ENCODE measurements at places on chromosomes 13 and 19. TPM values are rescaled to one million over a fixed set of nuclear protein-coding genes. Genes with fewer than 3 reads are reported as not detected.

DNA sequence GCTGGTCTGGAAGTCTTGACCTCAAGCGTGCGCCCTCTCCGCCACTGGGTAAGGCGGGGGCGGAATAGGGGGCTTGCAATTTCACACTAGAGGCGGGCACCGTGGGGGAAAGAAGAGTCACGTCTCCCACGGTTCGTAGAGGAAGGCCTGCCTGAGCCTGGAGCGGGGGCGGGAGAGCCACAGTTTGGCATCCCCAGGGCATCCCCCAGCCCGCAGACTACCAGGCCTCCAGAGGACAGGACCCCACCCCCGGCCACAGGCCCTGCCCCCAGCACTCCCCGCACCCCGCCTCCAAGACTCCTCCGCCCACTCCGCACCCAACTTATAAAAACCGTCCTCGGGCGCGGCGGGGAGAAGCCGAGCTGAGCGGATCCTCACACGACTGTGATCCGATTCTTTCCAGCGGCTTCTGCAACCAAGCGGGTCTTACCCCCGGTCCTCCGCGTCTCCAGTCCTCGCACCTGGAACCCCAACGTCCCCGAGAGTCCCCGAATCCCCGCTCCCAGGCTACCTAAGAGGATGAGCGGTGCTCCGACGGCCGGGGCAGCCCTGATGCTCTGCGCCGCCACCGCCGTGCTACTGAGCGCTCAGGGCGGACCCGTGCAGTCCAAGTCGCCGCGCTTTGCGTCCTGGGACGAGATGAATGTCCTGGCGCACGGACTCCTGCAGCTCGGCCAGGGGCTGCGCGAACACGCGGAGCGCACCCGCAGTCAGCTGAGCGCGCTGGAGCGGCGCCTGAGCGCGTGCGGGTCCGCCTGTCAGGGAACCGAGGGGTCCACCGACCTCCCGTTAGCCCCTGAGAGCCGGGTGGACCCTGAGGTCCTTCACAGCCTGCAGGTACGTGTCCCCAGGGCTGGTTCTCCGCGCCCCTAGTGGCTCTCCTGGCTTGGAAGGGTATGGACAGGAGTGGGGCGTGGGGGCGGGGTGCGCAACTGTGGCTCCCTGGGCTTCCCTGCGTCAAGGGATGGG is at the start of gene ANGPTL4:
Gene ANGPTL4 (plus strand): TSS at position 353 of the 969 bp plus-strand sequence. CDS start 167 bp downstream, at position 520.
- peaks cover 24% of the 10 kb centered on the region for H3K4me1 ChIP-seq
- DNase-seq: peak; percentile 60

GRCh38 chr19:3665681-3666544 is 34.4 kb downstream of the PIP5K1C start:
- peaks cover 14% of the 10 kb centered on the region for H3K36me3 ChIP-seq
- peak overlapping the region; percentile 80 for H3K27ac ChIP-seq
- H3K4me3 ChIP-seq: peak overlapping the region; percentile 83
- peak; percentile 76 for DNase-seq
- H3K4me1 ChIP-seq: peaks cover 2% of the 10 kb centered on the region
- peaks cover 12% of the 10 kb centered on the region for H3K27me3 ChIP-seq

B3GNT3 gene
- total RNA-seq: 0.77 TPM

DNA sequence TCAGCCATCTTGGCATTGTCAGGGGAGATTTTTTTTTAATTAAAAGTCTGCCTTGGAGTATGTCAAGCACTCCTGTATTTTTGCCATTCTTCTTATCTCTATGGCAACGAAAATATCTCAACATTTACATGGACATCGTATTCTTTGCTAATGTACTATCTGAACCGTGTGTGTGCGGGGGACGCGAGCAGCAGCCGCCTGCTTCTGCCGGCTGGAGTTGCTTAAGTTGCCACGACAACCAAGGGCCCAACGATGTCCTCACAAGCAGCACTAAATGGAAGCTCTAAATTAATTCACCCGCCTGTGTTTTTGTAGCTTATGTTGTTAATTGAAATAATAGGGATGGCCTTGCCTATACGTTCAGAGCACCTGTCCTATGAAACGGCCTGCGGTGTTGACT is 309.5 kb downstream of the TEX29 start:
- peak overlapping the region; percentile 84 for H3K27ac ChIP-seq
- DNase-seq: no peak
- H3K27me3 ChIP-seq: peaks cover 5% of the 10 kb centered on the region
- H3K36me3 ChIP-seq: peaks cover 5% of the 10 kb centered on the region

- H3K27ac ChIP-seq: no peak overlapping the region
- H3K4me1 ChIP-seq: peaks cover 5% of the 10 kb centered on the region
- H3K4me3 ChIP-seq: no peak overlapping the region
- H3K36me3 ChIP-seq: no peaks in the 10 kb centered on the region
Measured at GRCh38 chr13:97686594-97686993, 252.6 kb downstream of the RAP2A start.

- no peak overlapping the region for H3K27ac ChIP-seq
- H3K36me3 ChIP-seq: peaks cover 17% of the 10 kb centered on the region
- peaks cover 3% of the 10 kb centered on the region for H3K27me3 ChIP-seq
- no peak overlapping the region for H3K4me3 ChIP-seq
Measured at GRCh38 chr19:16514383-16515019, 18.3 kb downstream of the C19orf44 start.

HS6ST3 gene
- 1.9 TPM for total RNA-seq

GRCh38 chr13:96499656-96500055 is 409.7 kb downstream of the HS6ST3 start:
- H3K4me1 ChIP-seq: no peaks in the 10 kb centered on the region
- no peak overlapping the region for H3K4me3 ChIP-seq
- H3K27me3 ChIP-seq: no peaks in the 10 kb centered on the region
- no peak for DNase-seq

GRCh38 chr19:48351341-48351752 is 12.4 kb downstream of the TMEM143 start:
- no peaks in the 10 kb centered on the region for H3K27me3 ChIP-seq
- no peak overlapping the region for H3K4me3 ChIP-seq
- no peaks in the 10 kb centered on the region for H3K4me1 ChIP-seq
- H3K27ac ChIP-seq: peak overlapping the region; percentile 15
- peak; percentile 81 for DNase-seq

GRCh38 chr13:47904241-47904640 is 96.8 kb downstream of the SUCLA2 start:
- peaks cover 5% of the 10 kb centered on the region for H3K4me1 ChIP-seq
- H3K4me3 ChIP-seq: no peak overlapping the region
- DNase-seq: no peak
- peaks cover 1% of the 10 kb centered on the region for H3K27me3 ChIP-seq
- no peak overlapping the region for H3K27ac ChIP-seq

DNA sequence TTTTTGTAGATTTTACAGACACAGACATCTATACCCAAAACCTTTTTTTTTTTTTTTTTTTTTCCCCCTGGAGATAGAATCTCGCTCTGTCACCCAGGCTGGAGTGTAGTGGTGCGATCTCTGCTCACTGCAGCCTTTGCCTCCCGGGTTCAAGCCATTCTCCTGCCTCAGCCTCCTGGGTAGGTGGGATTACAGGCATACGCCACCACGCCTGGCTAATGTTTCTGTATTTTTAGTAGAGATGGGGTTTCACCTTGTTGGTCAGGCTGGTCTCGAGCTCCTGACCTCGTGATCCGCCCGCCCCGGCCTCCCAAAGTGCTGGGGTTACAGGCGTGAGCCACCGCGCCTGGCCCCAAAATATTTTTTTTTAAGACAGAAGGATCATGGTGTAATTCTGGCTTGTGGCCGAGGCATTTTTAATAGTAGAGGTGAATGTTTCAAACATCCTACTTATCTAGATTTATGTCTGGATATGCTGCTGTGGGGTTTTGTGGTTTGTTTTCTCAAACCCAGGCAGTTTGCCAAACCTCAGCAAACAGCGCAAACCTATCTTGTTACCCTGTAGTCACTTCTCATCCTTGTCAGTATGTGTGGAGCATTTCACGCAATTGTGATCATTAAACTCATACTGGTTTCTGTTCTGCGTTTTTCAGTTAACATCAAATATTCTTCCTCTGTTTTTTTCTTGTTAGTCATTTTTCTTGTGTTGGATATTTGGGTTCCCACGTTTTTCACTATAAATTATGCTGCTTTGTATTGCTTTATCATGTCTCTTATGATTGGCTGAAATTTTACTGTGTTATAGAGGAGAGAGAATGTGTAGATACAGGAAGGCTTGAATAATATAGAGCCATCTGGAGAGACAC is 36.2 kb upstream of the GARRE1 start:
- DNase-seq: no peak
- H3K4me1 ChIP-seq: no peaks in the 10 kb centered on the region
- H3K27me3 ChIP-seq: peaks cover 3% of the 10 kb centered on the region
- H3K27ac ChIP-seq: no peak overlapping the region

ZNF560 gene
- not detected for total RNA-seq

IGFL1 gene
- not detected for total RNA-seq

- DNase-seq: no peak
- no peaks in the 10 kb centered on the region for H3K36me3 ChIP-seq
- no peak overlapping the region for H3K27ac ChIP-seq
- H3K4me1 ChIP-seq: peaks cover 37% of the 10 kb centered on the region
- peaks cover 6% of the 10 kb centered on the region for H3K27me3 ChIP-seq
Measured at GRCh38 chr13:29577136-29578051, 18.1 kb downstream of the SLC7A1 start.

- no peak for DNase-seq
- H3K4me1 ChIP-seq: peaks cover 3% of the 10 kb centered on the region
- no peak overlapping the region for H3K27ac ChIP-seq
- no peak overlapping the region for H3K4me3 ChIP-seq
Measured at GRCh38 chr13:108120856-108121255, 94.5 kb downstream of the LIG4 start.

- H3K36me3 ChIP-seq: no peaks in the 10 kb centered on the region
- H3K27ac ChIP-seq: no peak overlapping the region
- no peaks in the 10 kb centered on the region for H3K4me1 ChIP-seq
- H3K27me3 ChIP-seq: peaks cover 3% of the 10 kb centered on the region
Measured at GRCh38 chr13:24012648-24013047, 115.3 kb upstream of the C1QTNF9B start.

COX7A1 gene
- total RNA-seq: 5.2 TPM

PCDH17 gene
- 40.2 TPM for total RNA-seq

DNA sequence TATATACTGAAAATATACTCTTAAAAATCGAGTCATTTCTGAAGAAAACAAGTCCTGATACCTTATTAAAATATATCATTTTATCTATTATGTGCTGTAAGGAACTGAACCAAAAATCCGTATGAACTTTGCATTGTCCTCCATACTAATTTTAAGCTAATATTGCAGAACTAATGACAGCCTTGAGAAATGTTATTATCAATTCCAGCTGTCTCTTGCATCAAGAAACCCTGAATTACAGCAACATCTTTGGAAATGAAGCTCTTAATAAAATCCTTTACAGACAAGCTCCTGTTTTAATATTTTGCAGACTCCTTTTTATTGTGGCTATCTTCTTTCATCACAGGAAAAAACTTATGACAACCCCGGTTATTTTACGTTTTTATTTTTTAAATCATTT is 1335.3 kb downstream of the EFNB2 start:
- DNase-seq: no peak
- no peaks in the 10 kb centered on the region for H3K36me3 ChIP-seq
- H3K4me1 ChIP-seq: no peaks in the 10 kb centered on the region
- no peaks in the 10 kb centered on the region for H3K27me3 ChIP-seq
- no peak overlapping the region for H3K27ac ChIP-seq
- H3K4me3 ChIP-seq: no peak overlapping the region

- no peaks in the 10 kb centered on the region for H3K36me3 ChIP-seq
- H3K27me3 ChIP-seq: no peaks in the 10 kb centered on the region
- no peak overlapping the region for H3K4me3 ChIP-seq
- H3K27ac ChIP-seq: no peak overlapping the region
- DNase-seq: no peak
Measured at GRCh38 chr13:76222511-76222910, 586.4 kb downstream of the LMO7 start.

ZNF358 gene
- total RNA-seq: 87.4 TPM

- H3K27ac ChIP-seq: no peak overlapping the region
- no peaks in the 10 kb centered on the region for H3K4me1 ChIP-seq
- H3K36me3 ChIP-seq: no peaks in the 10 kb centered on the region
- no peak overlapping the region for H3K4me3 ChIP-seq
- DNase-seq: no peak
Measured at GRCh38 chr13:112227031-112227430, 149.1 kb upstream of the SPACA7 start.

DNA sequence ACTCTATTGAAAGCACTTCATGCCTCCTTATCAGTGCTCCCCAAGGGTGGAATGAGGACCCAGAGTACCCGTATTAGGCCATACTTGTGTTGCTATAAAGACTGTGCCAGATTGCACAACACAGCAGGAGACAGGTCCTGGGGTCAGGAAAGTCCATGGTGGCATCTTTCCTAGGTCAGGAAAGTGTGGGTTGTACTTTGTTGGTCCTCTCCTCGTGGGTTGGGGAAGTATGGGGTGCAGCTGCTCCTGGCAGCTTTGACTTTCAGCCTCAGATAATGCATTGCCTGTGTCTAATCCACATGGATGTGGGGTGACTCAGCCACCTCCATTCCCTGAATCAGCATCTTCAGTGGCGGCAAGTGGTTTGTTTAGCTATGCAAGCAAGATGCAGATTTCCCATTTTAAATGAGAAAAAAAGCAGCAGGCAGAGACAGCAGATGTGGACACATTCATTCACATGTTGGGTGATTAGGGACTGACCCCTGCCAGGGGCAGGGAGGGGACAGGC is 8.4 kb upstream of the CYP2B6 start:
- H3K27me3 ChIP-seq: peaks cover 2% of the 10 kb centered on the region
- H3K36me3 ChIP-seq: peaks cover 3% of the 10 kb centered on the region
- H3K27ac ChIP-seq: no peak overlapping the region
- DNase-seq: no peak
- H3K4me1 ChIP-seq: no peaks in the 10 kb centered on the region

GRCh38 chr13:111371720-111372119 is 51.3 kb downstream of the TEX29 start:
- no peaks in the 10 kb centered on the region for H3K36me3 ChIP-seq
- H3K4me1 ChIP-seq: peaks cover 2% of the 10 kb centered on the region
- DNase-seq: no peak
- no peak overlapping the region for H3K4me3 ChIP-seq
- H3K27ac ChIP-seq: no peak overlapping the region

GRCh38 chr19:11882606-11883005 is 5.0 kb upstream of the ZNF69 start:
- DNase-seq: no peak
- no peak overlapping the region for H3K27ac ChIP-seq
- H3K4me3 ChIP-seq: no peak overlapping the region
- peaks cover 6% of the 10 kb centered on the region for H3K27me3 ChIP-seq

GRCh38 chr19:48113190-48113917 is 2.7 kb upstream of the PLA2G4C start:
- H3K27me3 ChIP-seq: peaks cover 4% of the 10 kb centered on the region
- no peak overlapping the region for H3K4me3 ChIP-seq
- DNase-seq: no peak
- H3K27ac ChIP-seq: no peak overlapping the region

POSTN gene
- 0.41 TPM for total RNA-seq

- H3K4me3 ChIP-seq: no peak overlapping the region
- no peaks in the 10 kb centered on the region for H3K27me3 ChIP-seq
- H3K27ac ChIP-seq: no peak overlapping the region
- no peaks in the 10 kb centered on the region for H3K36me3 ChIP-seq
Measured at GRCh38 chr13:36261976-36262375, 35.6 kb downstream of the CCDC169 start.

DNA sequence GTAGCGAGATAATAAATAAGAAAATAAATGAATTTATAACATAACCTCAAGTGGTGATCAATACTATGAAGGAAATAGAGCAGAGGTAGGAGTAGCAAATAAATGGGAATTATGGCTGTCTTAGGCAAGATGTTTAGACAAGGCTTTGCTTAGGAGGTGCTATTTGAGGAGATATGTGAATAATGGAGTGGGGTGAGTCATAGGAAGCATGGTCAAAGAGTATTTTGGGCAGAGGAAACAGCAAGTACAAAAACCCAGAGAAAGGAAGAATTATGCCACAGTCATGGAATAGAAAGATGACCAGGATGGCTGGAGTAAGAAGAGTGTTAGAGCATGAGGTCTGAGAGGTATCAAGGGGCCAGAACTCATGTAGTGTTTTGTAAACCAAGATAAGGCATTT is 33.6 kb upstream of the LPAR6 start:
- no peaks in the 10 kb centered on the region for H3K27me3 ChIP-seq
- peaks cover 9% of the 10 kb centered on the region for H3K36me3 ChIP-seq
- no peak overlapping the region for H3K27ac ChIP-seq
- no peak overlapping the region for H3K4me3 ChIP-seq
- H3K4me1 ChIP-seq: peaks cover 2% of the 10 kb centered on the region

Data from endothelial cell (in vitro differentiated cells).